Glomerular endothelial cell (primary cell): ENCODE measurements at places on chromosomes 16 and 17.

DNA sequence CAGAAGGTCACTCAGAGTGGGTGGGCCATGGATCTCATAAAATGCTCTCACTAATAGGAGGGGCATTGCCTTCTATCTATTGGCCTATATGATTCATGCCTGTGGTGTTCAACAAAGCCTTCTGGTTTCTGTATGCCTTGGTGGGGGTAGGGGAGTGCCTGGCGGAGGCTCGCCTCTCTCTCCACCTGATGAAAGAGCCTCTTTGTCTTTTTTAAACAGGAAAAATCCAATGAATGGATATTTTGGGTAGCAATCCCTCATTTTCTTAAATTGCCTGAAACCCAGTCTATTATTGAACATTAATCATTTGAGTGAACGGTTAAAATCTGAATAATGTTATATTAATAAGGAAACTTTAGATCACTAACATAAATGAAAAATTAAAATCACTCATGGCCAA lies 90.6 kb downstream of the TOX3 start:
- DNase-seq = no peak

DNA sequence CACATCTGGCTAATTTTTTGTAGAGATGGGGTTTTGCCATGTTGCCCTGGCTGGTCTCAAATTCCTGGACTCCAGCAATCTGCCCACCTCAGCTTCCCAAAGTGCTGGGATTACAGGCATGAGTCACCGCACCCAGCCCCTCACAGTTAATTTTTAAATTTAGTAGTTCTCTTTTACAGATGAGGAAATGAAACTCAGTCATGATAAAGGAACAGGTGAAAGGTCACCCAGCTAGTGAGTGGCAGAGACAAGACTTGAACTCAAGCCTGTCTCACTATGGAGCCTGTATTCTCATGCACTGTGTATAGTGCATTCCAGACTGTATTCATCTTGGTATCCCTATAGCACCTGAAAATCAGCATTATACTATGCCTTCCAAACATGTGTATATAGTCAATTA lies 77.1 kb upstream of the WSB1 start:
- DNase-seq = no peak

DNA sequence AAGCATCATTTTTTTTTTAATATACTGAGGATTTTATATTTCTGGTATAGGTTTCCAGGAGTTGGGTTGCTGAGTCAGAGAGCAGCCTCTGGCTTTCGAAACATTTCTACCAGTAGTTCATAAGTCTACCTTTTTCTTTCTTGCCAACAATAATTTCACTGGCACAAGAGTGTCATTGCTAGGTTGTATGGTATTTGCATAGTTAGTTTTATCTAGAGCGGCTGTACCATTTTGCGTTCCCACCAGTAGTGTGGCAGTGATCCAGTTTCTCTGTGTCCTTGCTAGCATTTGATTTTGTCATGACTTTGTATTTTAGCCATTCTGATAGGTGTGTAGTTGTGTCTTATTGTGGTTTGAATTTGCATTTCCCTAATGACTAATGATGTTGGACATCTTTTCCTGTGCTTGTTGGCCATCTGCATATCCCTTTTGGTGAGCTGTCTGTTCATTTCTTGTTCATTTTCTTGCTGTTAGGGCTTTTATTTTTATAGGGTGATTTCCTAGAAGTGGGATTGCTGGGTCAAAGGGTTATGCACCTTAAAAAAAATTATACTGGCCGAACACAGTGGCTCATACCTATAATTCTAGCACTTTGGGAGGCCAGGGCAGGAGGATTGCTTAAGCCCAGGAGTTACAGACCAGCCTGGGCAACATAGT lies 39.9 kb downstream of the SNX29 start:
- no peak for DNase-seq

- no peak for DNase-seq
These were observed 108.9 kb downstream of the MAP2K6 start for GRCh38 chr17:69523244-69523861.

- DNase-seq = no peak
These were observed 43.1 kb upstream of the AMZ2 start for GRCh38 chr17:68204736-68205135.

- DNase-seq = no peak
These were observed 11.1 kb upstream of the FUS start for GRCh38 chr16:31168848-31169247.

DNA sequence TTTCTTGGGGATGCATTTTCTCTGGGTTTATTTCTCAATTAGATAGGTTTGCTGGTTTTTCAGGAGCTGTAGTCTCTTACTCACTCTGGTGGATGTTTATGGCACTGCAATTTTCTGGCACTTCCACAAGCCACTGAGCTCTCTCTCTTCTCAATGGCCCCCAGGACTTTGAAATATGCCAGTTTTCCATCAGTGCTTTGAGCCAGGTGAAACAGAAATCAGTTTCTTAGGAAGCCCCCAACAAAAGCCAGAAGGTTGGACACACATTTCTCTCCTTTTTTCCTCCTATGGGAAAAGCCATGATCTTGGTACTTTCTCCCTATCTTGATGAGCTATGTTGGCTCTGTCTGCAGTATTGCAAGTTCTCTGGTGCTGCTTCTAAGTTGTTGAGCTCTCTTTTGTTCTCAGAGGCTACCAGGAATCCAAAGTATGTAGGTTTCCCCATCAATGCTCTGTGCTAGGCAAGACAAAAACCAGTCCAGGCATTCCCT lies 90.7 kb upstream of the SMIM36 start:
- DNase-seq = no peak

DNA sequence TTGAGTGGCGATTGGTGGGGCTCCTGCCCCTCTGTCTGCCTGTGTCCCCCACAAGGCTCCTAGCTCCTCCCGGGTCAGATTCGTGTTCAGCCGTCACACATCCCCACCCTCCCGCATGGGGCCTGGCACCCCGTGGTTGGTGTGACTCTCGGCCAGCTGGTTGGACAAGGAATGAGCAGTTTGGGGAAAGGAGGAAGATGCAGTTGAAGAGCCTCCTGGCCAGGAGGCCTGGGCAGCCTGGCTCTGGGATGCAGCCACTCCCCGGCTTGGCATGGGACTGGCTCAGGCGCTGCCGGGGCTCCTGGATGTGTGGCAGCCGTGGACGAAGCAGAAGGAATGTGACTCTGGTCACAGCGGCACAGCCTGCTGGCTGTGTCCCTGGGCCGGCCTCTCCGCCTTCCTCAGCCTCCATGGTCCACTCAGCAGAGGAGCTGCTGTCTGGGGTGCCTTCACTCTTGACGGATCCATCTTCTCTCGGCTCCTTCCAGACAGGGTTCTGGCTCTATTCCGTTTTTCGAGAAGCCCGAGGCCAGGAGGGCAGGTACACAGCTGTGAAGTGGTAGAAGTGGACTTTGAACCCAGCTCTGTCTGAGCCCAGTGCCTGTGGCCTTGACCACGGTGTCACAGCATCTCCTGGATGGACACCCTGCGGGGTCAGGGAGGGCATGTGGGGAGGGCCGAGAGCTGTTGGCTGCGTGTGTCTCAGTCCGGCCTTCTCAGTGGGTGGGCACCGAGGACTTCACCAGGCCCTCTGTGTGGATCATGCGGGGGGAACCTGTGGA lies 2.1 kb downstream of the TRAF7 start:
- DNase-seq = no peak

GRCh38 chr16:81453091-81453728 lies 8.6 kb downstream of the CMIP start:
- DNase-seq = no peak

- no peak for DNase-seq
These were observed 145.6 kb downstream of the CCDC182 start for GRCh38 chr17:57599271-57600045.

DNA sequence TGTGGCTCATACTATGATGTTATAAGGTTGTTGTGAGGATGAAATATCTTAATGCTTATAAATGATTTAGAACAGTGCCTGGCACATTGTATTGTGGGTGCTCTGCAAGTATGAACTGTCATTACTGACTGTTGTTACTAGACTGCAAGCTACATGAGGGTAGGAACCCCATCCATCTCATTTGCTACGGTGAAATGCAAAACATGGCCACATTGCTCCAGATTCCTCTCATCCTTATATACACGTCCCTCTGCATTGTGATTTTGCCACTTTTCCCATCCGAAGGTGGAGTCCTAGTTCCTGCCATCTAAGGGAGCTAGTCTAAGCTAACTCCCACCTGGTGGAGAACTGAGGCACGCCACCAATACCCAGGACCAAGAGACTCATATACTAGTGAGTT lies 29.8 kb downstream of the HSBP1 start:
- no peak for DNase-seq

GRCh38 chr16:68993885-68994284 lies 111.6 kb upstream of the HAS3 start:
- no peak for DNase-seq

GRCh38 chr16:69662901-69663300 lies 63.5 kb downstream of the NQO1 start:
- no peak for DNase-seq

GRCh38 chr17:21357281-21357680 lies 18.9 kb upstream of the KCNJ12 start:
- DNase-seq = no peak

GRCh38 chr16:89779909-89780305 lies 36.5 kb downstream of the FANCA start:
- no peak for DNase-seq

GRCh38 chr16:87495578-87496446 lies 3.0 kb upstream of the ZCCHC14 start:
- DNase-seq = no peak

- DNase-seq = no peak
These were observed 46.6 kb upstream of the GSG1L start for GRCh38 chr16:28110074-28110473.

DNA sequence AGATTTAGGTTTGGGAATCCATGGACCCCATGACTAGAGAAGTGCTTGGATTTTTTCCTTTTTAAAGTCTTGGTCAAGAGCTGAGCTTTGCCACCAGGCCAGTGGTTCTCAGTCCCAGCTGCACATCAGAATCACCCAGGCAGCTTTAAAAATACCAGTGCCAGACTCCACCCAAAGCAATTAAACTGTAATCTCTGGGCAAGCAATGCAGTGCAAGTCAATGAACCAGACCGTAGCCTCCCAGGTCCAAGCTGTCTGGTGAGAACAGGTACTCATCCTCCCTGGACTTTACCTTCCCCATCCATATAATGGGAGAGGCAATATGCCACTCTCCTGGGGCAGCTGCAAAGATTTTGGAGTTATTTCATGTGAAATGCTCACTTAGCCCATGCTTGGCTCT lies 223.1 kb upstream of the CDH5 start:
- no peak for DNase-seq

DNA sequence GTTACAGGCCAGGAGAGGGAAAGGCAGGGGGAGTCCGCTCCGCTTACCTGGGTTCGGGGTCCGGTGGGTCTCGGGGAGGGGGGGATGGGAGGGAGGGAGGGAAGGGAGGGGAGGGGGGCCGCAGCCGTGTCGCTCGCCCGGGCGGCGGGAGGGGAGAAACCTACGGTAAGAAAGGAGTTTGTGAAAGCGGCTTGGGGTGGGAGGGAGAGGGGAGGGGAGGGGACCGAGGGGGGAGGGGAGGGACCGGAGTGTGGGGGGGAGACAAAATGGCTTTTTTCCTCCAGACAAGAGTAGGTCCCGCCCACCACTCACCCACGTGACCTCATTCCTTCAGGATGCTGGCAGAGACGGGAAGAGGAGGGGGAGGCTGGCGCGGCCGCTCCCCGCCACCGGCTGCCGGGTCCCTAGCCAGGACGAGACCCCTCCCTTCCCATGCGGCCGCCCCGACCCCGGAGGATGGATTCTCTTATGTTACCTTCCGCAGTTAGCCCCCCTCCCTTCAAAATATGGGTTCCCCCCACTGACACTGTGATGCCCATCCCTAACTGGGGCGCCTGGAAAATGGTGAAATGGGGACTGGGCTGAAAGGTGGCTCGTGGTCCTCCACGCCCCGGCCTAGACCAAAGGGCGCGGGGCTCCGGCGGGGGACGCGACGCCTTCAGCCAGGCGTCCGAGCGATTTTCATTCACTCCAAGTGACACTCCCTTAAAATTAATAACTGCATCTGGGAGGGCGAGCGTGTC lies at the start of gene PCGF2:
PCGF2 (minus strand) TSS at position 188 of the 743 bp plus-strand sequence. CDS start 7,934 bp downstream, outside the sequence.
- no peak for DNase-seq

GRCh38 chr17:73293031-73293430 lies 18.8 kb downstream of the CDC42EP4 start:
- DNase-seq = no peak

GRCh38 chr17:38875477-38876075 lies 5.7 kb downstream of the LASP1 start:
- no peak for DNase-seq

DNA sequence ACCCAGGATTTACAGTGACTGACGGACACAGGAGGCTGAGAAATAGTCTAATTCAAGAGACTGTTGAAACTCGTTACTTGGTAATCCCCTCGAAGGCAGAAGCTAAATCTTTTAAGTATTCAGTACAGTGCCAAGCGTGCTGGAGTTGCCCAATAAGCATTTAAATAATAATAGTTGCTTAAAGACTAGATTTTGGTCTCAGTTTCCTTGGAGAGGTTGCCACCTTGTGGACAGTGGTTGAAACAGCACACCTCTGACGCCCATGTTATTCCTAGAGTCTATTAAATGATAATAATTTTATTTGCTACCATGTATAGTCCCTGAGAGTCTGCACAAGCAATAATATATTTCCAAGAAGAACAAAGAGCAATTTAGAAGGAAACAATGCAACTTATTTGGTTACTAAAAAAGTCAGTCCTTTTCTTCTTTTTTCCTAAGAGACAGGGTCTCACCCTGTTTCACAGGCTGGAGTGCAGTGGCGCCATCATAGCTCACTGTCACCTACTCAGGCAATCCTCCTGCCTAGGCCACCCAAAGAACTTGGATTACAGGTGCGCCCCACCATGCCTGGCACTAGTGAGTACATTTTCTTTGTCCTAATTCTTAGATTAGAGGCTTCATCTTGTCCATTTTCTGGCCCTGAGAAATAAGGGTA lies 138.0 kb upstream of the NUDT7 start:
- DNase-seq = no peak

GRCh38 chr16:715477-716199 lies 720 bp downstream of the METRN start:
- no peak for DNase-seq

GRCh38 chr17:16988749-16989229 lies 16.9 kb upstream of the TNFRSF13B start:
- DNase-seq = no peak

DNA sequence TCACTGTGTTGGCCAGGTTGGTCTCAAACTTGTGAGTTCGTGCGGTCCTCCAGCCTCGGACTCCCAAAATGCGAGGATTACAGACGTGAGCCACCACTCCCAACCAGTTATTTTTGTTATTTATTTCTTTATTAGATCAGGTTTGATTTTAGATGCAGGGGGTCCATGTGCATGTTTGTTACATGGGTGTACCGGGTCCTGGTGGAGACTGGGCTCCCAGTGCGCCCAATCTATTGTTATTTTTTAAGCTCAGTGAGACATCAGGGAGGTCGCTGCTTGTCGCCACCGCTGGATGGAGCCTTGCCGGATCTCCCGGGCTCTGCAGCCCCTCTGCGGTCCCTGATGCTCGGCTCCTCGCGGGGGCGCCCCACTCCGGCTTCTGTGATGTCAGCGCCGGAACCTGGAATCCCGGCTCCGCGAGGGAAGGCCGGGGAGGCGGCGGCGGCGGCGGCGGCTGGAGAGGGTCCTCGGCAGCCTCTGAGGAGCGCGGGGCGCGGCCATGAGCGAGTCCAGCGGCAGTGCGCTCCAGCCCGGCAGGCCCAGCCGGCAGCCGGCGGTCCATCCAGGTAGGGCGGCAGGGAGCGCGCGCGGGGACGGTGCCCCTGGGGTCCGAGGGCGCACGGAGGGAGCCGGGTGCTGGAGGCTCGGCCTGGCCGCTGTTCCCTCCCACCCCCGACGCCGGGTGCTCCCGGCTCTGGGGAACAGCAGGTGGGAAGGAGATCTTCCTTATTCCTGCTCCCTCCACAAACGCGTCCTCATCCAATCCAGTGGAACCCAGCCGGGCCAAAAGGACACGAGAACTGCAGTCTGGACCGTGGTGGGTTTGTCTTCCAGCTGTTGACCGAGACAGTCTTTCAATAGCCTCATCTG lies at the start of gene TMC7:
TMC7 (plus strand) TSS at position 370 of the 870 bp plus-strand sequence; CDS start at position 500, 130 bp downstream.
- DNase-seq = no peak

GRCh38 chr17:74712756-74713155 lies at the start of gene CD300LF:
Gene CD300LF, minus strand, starts transcription at chr17:74712923. Its CDS starts 57 bp downstream, at chr17:74712866.
- DNase-seq = no peak
